ENCODE measurements at places on chromosomes 16 and 17.

- DNase-seq, result no peak
Measured at GRCh38 chr17:19273731-19274130, 36.6 kb downstream of the EPN2 start.

DNA sequence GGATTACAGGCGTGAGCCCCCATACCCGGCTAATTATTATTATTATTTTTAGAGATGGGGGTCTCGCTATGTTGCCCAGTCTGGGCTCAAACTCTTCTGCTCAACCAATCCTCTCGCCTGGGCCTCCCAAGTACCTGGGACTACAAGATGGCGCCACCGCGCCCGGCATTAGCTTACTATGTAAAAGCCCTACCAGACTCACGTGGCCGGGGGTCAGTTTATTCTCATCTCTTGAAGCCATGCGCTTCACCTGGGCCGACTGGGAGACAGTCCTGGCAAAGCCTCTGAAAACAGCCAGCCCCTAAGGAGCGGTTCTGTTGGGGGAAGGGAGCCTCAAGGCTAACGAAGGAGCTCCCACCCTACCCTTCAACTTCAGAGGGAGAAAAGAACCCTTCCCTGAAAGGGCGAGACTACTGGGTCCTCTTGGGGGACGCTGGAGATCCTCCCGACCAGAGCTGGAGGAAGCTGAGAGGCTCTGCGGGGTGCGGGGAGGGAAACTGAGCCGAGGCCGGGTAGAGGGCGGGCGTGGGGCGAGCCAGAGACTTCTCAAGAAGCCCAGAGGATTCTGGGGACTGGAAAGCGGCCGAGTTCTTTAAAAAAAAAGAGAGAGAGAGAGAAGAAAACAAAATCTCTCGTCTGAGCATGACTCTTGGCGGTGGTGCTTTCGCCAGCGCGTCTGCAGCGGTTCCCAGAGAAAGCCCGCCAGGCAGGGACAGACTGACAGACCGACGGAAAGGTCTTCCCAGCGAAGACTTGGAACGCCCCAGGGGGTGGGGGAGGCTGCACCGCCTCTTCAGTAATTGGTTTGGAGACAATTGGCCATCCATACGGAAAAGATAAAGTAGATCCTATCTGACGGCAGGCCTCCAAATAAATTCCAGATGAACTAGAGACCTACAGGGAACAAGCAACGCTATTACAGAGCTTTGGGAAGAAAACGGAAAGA is 5.6 kb upstream of the TUBG2 start:
- DNase-seq, result peak; percentile 90

DNA sequence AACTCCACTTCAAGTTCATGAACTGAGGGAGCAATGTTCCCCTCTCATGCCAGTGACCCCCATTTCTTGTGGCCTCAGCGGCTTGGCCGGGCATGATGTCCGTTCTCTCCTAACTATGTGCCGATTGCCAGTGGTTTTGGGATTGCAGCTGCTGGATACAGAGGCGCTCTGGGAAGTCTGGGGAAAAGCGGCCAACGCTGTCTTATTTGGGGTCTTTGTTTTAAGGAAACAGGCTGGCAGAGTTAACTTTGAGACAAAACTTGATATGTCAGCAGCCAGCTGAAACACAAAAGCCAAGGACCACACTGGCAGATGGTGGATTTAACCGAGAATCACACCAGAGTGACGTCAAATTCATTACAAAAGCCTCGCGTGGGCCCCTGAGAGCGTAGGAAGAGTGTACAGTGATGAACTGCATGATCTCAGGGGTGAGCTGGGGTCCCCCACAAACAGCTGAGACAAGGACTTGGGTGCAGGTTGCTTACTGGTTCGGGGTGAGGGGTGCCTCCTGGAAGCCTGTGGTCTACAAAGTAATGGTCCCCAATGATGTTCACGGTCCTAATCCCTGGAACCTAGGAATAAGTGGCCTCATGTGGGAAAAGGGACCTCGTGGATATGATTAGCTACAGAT is 180.4 kb downstream of the IRF8 start:
- peak; percentile 32 for DNase-seq

DNA sequence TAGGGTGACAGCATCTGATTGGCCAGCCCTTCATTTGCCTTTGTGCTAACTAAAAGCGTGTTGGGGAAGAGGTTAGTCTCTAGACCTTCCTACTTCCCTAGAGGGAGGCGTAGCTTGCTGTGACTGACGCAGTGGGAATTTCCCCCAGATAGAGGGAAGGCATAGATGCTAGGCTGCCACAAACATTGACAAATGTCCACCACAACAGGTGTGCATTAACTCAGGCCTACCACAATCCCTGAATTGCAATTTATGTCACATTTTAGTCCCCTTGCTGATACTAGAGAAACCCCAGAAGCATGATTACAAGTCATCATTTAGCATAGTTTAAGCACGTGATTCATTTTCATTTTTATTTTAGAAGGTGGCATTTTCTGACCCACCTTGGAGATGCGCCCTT is 76.3 kb upstream of the WSB1 start:
- DNase-seq, result no peak

GRCh38 chr17:30379303-30379902 is 676 bp downstream of the CPD start:
- peak; percentile 77 for DNase-seq

GRCh38 chr17:41710472-41711090 is 1.6 kb upstream of the GAST start:
- DNase-seq, result no peak

- DNase-seq, result no peak
Measured at GRCh38 chr16:80806927-80807340, 2.5 kb upstream of the CDYL2 start.

- DNase-seq, result no peak
Measured at GRCh38 chr17:65925606-65926307, 266.2 kb downstream of the CEP112 start.

DNA sequence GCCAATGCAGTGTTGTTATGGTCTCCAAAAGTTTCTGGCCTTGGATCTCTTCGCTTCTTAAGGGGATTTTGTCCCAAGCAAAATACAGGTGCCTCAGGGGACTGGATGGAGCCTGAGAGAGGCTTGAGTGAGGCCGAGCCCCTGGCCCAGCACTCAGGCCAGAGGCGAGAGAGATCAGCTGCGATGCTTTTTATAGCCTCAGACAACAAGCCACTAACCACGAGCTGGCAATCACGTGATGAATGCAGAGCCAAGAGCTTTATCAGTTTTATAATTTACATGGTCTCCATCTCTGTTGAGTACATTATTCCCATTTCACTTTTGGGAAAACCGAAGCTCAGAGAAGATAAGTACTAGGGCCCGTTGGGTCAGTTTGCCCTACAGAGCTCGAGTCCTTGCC is 360.0 kb upstream of the CDH5 start:
- no peak for DNase-seq

DNA sequence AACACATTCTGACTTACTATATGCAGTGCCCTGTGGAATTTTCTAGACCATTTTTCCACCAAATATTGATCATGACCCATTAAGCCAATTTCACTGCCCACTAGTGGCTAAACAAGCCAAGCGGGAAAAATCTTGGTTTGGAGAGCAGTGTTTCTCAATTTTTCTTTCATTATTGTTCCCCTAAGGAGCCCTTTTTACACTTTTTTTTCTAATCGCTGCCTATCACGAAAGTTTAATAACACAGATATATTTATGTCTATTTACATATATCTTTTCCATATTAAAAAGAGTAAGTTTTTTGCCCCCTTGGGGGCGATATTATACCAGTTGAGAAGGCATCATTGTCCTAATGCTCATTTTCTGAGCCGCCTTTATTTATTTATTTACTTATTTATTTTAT is 10.8 kb upstream of the TLCD3B start:
- no peak for DNase-seq

- no peak for DNase-seq
Measured at GRCh38 chr17:13952009-13952750, 117.1 kb upstream of the COX10 start.

DNA sequence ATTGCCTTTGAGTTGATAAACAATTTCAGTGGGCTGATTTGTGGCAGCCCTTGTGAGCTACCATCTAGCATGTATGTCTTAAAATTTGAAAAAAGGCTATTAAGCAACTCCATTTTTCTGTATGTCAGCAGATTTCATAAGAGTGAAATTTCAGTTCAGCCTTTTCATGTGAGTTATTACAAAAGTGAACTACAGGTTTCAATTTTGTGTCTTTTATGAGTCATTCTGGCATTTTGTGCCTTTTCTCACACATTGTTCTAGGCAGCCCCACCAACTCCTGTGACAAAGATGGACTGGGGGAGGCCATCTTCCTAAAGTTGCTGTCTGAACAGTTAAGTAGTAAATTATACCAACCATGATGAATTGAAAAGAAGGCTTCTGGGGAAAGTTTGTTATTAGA is 52.1 kb downstream of the USP10 start:
- no peak for DNase-seq

GRCh38 chr17:32701871-32702270 is 175.1 kb downstream of the MYO1D start:
- DNase-seq, result no peak

- DNase-seq, result no peak
Measured at GRCh38 chr17:70100983-70101382, 26.0 kb downstream of the KCNJ16 start.

- DNase-seq, result peak; percentile 61
Measured at GRCh38 chr17:56373981-56374833, 219.3 kb upstream of the NOG start.

DNA sequence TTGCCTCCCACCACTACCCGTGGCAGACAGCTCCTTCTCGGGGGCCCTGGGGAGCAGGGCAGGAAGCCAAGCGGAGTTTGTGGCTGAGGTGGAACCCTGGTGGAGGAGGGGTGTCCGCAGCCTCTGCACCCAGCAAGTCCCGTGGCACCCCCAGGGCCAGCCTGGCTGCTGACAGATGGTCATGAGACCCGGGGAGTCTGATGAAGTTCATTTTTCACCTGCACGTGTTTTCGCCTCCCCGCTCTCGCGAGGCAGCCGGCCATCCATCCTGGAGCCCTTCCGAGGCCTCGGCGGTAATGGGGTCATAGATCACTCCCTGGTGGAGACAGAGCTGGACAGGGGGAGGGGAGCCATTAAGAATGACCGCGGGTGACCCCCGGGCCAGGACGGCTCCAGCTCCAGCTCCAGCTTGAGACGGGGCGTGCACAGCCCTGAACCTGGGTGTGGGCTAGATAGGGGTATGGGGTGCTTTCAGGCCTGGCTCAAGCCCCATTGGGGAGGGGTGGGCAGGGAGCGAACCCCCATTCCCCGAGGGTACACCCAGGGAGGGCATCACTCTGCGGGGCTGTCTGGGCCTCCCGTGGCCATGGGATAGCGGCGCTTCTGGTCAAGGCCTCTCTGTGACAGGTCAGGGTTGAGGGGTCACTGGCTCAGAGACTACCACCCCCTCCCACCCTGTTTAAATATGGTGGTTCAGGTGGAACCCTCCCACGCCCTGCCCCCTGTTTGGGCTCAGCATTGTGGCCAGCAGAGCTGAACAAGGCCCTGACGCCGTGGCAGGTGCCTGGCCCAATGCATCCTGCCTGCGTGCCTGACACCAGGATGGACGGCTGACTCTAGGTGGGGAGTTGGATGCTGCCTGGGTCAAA is 227.4 kb upstream of the GSE1 start:
- no peak for DNase-seq

All from endodermal cell (in vitro differentiated cells).